ENCODE measurements at places on chromosomes 16 and 17.

- DNase-seq = no peak
Measured at GRCh38 chr16:23124315-23124714, 24.9 kb downstream of the USP31 start.

GRCh38 chr16:79997257-79997656 lies 396.7 kb upstream of the MAF start:
- no peak for DNase-seq

DNA sequence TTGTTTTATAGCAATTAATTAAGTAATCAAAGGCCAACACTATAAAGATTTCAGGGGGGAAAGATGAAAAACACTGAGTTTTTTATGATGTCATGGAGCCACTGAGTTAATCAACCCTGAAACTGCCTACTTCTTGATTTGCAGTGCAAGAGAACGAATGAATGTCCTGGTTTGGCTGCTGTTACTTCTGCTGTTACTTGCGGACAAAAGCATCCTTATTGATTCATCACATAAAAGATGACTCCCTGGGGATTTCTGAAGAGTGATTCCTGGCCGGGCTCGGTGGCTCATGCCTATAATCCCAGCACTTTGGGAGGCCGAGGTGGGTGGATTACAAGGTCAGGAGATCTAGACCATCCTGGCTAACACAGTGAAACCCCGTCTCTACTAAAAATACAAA lies 10.9 kb upstream of the SPNS3 start:
- DNase-seq = no peak

DNA sequence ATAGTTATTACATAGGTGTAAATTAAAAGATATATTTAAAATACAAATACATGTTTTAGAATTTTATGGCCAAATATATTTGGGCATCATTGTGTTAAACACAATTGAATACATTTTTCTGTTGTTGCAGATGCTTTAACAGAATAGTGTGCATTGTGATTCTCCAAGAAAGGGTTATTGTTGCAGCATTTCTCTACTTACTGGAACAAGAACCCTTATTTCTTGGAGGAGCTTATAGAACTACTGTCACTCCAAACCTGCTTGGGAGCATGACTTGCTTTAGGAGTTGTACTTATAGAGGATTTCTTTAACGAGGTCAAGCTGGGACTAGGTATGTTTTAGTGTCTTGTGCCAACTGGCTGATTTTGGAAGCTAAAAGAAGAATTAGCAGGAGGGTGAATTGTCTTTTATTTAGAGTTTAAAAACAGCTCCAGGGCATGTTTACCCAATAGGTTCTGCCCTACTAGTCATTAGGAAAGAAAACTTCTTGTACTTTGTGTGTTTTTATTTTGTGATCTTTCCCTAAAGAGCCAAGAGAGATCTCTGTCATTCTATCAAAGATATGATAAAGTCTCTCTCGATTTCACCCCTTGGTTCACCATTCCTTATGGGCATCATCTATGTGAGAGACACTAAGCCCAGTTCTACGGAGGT lies 279.8 kb upstream of the SALL1 start:
- DNase-seq = no peak

GRCh38 chr16:5446623-5447240 lies 349.1 kb upstream of the EEF2KMT start:
- no peak for DNase-seq

DNA sequence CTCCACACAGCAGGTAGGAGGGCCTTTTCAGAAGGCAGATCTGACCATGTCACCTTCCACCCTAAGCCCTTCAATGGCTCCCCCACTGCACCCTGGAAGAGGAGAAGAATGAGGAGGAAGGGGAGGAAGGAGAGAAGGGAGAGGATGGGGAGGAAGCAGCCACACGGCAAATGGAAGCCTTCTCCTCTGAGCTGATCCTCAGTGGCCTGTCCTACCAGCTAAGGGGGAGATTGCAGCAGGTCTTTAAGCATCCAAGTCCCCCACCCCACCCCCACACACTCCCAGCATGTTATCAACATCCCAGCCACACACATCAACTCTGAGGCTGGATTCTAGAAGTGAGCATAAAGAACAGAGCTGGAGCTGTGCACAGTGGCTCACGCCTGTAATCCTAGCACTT lies 46.2 kb upstream of the RBFOX3 start:
- no peak for DNase-seq

GRCh38 chr16:81497690-81498089 lies 53.1 kb downstream of the CMIP start:
- no peak for DNase-seq

DNA sequence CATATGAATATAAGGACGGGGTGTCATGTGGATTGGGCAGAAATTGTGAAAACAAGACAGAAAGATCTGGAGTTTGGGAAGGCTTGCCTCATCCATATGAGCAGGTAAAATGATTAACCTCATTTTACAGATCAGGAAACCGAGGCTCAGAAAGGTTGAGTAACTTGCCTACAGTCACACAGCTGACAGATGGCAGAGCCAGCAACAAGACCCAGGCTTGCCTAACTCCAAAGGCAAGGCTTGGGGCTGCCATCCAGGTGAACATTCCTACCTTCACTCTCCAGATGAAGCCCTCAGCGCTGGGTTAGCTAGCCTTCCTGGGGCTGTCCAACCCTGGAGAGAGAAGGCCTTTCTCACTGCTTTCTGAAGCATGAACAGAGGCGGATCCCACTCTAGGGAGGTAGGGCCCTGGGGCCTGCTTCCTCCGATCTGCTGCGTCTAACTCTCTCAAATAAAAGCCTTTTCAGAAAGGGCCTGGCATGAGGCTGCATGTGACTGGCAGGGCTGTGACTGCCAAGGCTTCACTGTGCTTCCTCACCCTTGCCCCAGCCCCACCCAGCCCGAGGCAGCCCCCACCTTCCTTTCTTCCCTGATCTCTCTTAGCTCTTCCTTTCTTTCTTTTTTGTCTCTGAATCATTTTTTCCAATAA lies 107.8 kb downstream of the GNAO1 start:
- peak; percentile 21 for DNase-seq

DNA sequence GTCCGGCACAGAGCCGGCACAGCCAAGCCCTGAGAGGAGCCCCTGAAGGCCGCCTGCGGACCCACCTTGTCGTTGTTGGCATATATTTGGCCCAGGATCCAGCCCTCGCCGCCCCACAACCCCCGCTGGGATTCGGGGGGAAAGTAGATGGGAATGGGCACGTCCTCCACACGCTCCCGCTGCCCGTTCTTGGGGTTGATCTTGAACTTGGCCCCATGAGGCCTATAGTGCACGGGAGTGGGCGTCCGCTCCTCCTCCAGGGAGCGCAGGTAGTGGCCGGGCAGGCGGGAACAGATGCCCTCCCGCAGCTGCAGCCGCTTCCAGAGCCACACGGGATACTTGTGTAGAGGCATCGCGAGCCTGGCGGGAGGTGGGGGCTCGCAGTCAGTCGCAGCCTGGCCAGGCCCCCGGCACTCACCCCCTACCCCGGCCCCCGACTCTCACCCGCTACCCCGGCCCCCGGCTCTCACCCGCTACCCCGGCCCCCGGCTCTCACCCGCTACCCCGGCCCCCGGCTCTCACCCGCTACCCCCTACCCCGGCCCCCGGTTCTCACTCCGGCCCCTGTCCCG lies 387 bp downstream of the MRPL28 start:
- no peak for DNase-seq

GRCh38 chr16:88957887-88958577 lies 19.0 kb downstream of the CBFA2T3 start:
- DNase-seq = no peak

DNA sequence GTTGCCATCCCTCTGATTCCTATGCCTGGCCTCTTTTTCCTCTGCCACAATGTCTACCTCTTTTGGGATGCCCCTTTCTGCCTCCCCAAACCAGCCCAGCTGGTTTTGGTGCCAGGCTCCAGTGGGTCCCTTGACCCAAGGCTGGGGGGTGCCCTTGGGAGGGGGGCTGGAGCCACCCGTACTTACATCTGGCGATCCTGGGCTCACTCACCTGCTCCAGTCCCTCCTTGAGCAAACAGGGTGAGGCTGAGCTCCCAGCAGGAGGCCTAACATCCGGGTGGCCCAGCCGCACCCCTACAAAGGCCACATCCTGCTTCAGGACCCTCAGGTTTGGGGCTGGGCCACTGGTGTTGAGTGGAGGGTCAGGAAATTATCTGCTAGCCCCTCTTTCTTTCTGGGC lies 1.2 kb downstream of the ERN2 start:
- DNase-seq = no peak

- no peak for DNase-seq
Measured at GRCh38 chr17:12547831-12548230, 117.9 kb upstream of the MYOCD start.

- DNase-seq = no peak
Measured at GRCh38 chr17:71938340-71939010, 182.3 kb upstream of the SOX9 start.

GRCh38 chr16:6861815-6862477 lies 470.7 kb upstream of the RBFOX1 start:
- DNase-seq = no peak

- peak; percentile 48 for DNase-seq
Measured at GRCh38 chr16:75420987-75421819, 12.1 kb downstream of the CFDP1 start.

DNA sequence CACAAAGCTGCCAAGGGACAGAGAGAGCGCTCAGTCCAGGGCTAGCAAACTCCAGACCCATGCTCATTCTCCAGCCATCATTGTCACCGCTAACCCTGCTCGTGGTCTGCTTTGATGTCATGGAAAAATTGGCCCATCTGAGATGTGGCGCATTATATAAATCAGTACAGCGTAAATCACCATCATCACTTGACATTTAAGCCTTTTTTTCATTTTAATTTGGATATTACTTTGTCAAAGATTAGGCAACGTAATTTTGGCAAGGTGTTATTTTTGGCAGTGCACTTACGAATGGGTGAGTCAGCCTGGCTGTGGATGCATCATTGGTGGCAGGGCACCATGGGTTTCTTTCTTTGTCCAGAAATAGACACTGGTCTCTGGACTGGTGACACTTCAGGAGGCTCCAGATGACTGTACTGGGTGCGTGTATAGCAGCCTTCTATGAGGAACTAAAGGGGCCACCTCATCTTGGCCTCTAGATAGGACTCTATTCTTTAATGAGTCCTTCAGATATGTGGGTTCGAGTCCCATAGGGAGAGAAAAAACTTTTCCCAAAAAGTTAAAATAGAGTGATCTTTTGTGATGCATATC lies 166.3 kb downstream of the MSI2 start:
- DNase-seq = no peak

DNA sequence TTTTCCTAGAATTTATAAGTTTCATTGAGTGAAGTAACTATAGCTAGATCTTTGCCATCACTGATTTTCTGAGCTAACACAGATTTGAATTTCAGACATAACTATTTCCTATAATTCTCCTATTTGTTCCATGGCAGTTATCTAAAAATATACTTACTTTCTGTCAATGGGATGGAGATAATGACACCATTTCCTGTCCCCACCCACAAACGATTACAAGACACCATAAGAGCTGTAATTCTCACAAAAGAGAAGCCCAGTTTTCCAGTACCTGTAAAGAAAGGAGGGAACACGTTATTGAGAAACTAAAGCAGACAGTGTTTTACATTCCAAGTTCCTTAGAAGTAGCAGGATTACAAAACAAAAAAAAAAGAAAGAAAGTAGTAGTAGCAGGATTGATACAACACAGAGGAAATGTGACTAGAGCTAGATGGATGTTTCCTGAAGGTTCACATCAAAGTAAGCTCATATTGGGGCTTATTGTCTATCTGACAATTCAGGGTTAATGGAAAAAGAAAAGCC lies 110.9 kb upstream of the TOB1 start:
- no peak for DNase-seq

GRCh38 chr17:19539841-19540311 lies 6.2 kb downstream of the SLC47A1 start:
- DNase-seq = no peak

GRCh38 chr17:42922294-42922693 lies 21.7 kb downstream of the G6PC1 start:
- no peak for DNase-seq
